ENCODE measurements at places on chromosomes 16 and 17.

- no peak for DNase-seq
Observed at GRCh38 chr16:8611886-8612600, 9.5 kb upstream of the METTL22 start.

GRCh38 chr17:46943501-46944393 is 20.8 kb downstream of the GOSR2 start:
- DNase-seq = no peak

GRCh38 chr17:48871551-48872351 is 20.8 kb upstream of the ATP5MC1 start:
- DNase-seq = no peak

GRCh38 chr17:53516636-53517035 is 306.1 kb upstream of the KIF2B start:
- no peak for DNase-seq

GRCh38 chr17:36869441-36869840 is 67.8 kb upstream of the LHX1 start:
- no peak for DNase-seq
